ENCODE measurements at places on chromosomes 3 and 15. TPM values are rescaled to one million over a fixed set of nuclear protein-coding genes. Genes with fewer than 3 reads are reported as not detected.
A peak's percentile ranks its signal among the peaks of the same experiment; 100 is the strongest.

SOX2 gene
- 54.8 TPM for total RNA-seq

GPR160 gene
- 4.5 TPM for total RNA-seq

GRCh38 chr15:29696950-29697738, 125.1 kb downstream of the TJP1 start:
- no peak overlapping the region for H3K4me3 ChIP-seq
- peaks cover 3% of the 10 kb centered on the region for H3K36me3 ChIP-seq
- H3K27ac ChIP-seq, result no peak overlapping the region

STRIT1 gene
- total RNA-seq, result not detected

GRCh38 chr15:67859331-67859946, 19.6 kb upstream of the RNU6-1 start:
- no peak for DNase-seq
- H3K4me1 ChIP-seq, result peaks cover 4% of the 10 kb centered on the region
- no peaks in the 10 kb centered on the region for H3K36me3 ChIP-seq
- no peak overlapping the region for H3K4me3 ChIP-seq

DNA sequence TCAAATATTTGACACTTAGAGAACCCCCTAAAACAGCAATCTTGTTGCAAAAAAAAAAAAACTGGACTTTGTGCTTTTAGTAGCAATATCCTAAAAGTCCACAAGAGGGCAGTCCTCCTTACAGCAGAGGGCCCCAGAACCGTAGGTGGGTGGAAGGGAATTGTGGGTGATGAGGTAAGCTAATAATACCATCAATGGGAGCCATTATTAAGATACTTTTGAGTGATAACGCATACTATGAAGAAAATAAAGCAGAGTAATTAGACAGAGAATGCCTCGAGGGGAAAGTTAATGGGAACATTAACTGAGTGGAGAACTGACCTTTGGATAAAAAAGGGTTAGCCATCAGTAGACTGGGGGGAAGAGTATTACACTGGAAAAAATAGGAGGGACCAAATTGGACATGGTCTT, 229.9 kb downstream of the THRB start:
- no peaks in the 10 kb centered on the region for H3K36me3 ChIP-seq
- no peaks in the 10 kb centered on the region for H3K27me3 ChIP-seq
- H3K4me3 ChIP-seq, result no peak overlapping the region
- no peak overlapping the region for H3K27ac ChIP-seq

GRCh38 chr3:148737104-148737530, 39.4 kb downstream of the AGTR1 start:
- H3K4me3 ChIP-seq, result no peak overlapping the region
- DNase-seq, result no peak
- no peaks in the 10 kb centered on the region for H3K4me1 ChIP-seq
- no peak overlapping the region for H3K27ac ChIP-seq
- H3K36me3 ChIP-seq, result no peaks in the 10 kb centered on the region
- H3K27me3 ChIP-seq, result no peaks in the 10 kb centered on the region

GRCh38 chr3:129596194-129597086, 10.0 kb downstream of the PLXND1 start:
- H3K27ac ChIP-seq, result peak overlapping the region; percentile 94
- no peak overlapping the region for H3K4me3 ChIP-seq
- H3K27me3 ChIP-seq, result no peaks in the 10 kb centered on the region
- DNase-seq, result no peak

GRCh38 chr3:122691195-122691594, 10.6 kb downstream of the PARP14 start:
- H3K27ac ChIP-seq, result no peak overlapping the region
- H3K4me3 ChIP-seq, result no peak overlapping the region
- no peaks in the 10 kb centered on the region for H3K27me3 ChIP-seq

- H3K4me3 ChIP-seq, result no peak overlapping the region
- no peaks in the 10 kb centered on the region for H3K4me1 ChIP-seq
- no peaks in the 10 kb centered on the region for H3K27me3 ChIP-seq
- no peak for DNase-seq
- no peaks in the 10 kb centered on the region for H3K36me3 ChIP-seq
- H3K27ac ChIP-seq, result no peak overlapping the region
These were observed 203.1 kb upstream of the WNT5A start for GRCh38 chr3:55690177-55690576.

- H3K4me3 ChIP-seq, result no peak overlapping the region
- no peaks in the 10 kb centered on the region for H3K36me3 ChIP-seq
- H3K4me1 ChIP-seq, result no peaks in the 10 kb centered on the region
- no peak for DNase-seq
- H3K27ac ChIP-seq, result no peak overlapping the region
These were observed 64.3 kb upstream of the GOLGA8B start for GRCh38 chr15:34647569-34648293.

ZDHHC23 gene
- 3.5 TPM for total RNA-seq

GRCh38 chr3:13288732-13289718, 131.1 kb downstream of the NUP210 start:
- H3K27me3 ChIP-seq, result peaks cover 46% of the 10 kb centered on the region
- no peak overlapping the region for H3K27ac ChIP-seq
- no peaks in the 10 kb centered on the region for H3K4me1 ChIP-seq
- H3K4me3 ChIP-seq, result no peak overlapping the region
- no peaks in the 10 kb centered on the region for H3K36me3 ChIP-seq

FILIP1L gene
- total RNA-seq, result 18.5 TPM

GRCh38 chr15:74196175-74196574, 6.4 kb downstream of the STRA6 start:
- H3K27me3 ChIP-seq, result no peaks in the 10 kb centered on the region
- H3K4me1 ChIP-seq, result peaks cover 15% of the 10 kb centered on the region
- no peak for DNase-seq
- no peaks in the 10 kb centered on the region for H3K36me3 ChIP-seq

- H3K36me3 ChIP-seq, result no peaks in the 10 kb centered on the region
- H3K4me3 ChIP-seq, result no peak overlapping the region
- no peaks in the 10 kb centered on the region for H3K27me3 ChIP-seq
- H3K27ac ChIP-seq, result no peak overlapping the region
- no peak for DNase-seq
- no peaks in the 10 kb centered on the region for H3K4me1 ChIP-seq
These were observed 43.9 kb upstream of the TRPM1 start for GRCh38 chr15:31145271-31145911.

DNA sequence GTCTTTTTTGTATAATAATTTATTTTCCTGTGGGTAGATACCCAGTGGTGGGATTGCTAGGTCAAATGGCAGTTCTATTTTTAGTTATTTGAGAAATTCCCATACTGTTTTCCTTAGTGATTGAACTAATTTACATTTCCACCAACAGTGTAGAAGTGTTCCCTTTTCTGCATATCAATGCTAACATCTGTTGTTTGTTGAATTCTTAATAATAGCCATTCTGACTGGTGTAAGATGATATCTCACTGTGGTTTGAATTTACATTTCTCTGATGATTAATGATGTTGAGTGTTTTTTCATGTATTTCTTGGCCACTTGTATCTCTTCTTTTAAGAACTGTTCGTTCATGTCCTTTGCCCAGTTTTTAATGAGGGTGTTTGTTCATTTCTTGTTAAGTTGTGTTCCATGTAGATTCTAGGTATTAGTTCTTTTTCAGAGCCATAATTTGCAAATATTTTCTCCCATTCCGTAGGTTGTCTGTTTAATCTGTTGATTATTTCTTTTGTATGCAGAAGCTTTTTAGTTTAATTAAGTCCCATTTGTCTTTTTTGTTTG, 713.3 kb upstream of the EPHA6 start:
- no peaks in the 10 kb centered on the region for H3K4me1 ChIP-seq
- no peak overlapping the region for H3K27ac ChIP-seq
- no peaks in the 10 kb centered on the region for H3K27me3 ChIP-seq
- no peaks in the 10 kb centered on the region for H3K36me3 ChIP-seq
- no peak overlapping the region for H3K4me3 ChIP-seq
- no peak for DNase-seq

GRCh38 chr3:112531358-112531781, 30.4 kb downstream of the ATG3 start:
- no peaks in the 10 kb centered on the region for H3K36me3 ChIP-seq
- H3K27ac ChIP-seq, result no peak overlapping the region
- no peaks in the 10 kb centered on the region for H3K27me3 ChIP-seq
- DNase-seq, result no peak

GOLGA6L4 gene
- 4.1 TPM for total RNA-seq

GRCh38 chr15:58423831-58424608, 7.8 kb upstream of the LIPC start:
- no peaks in the 10 kb centered on the region for H3K27me3 ChIP-seq
- H3K36me3 ChIP-seq, result no peaks in the 10 kb centered on the region
- H3K4me3 ChIP-seq, result no peak overlapping the region
- no peak for DNase-seq
- H3K27ac ChIP-seq, result no peak overlapping the region

PRSS50 gene
- total RNA-seq, result not detected

SI gene
- not detected for total RNA-seq

- no peaks in the 10 kb centered on the region for H3K4me1 ChIP-seq
- no peak overlapping the region for H3K27ac ChIP-seq
- no peak overlapping the region for H3K4me3 ChIP-seq
- H3K36me3 ChIP-seq, result no peaks in the 10 kb centered on the region
These were observed 31.7 kb downstream of the CADPS start for GRCh38 chr3:62843508-62843907.

PARP15 gene
- 0.09 TPM for total RNA-seq

CCDC14 gene
- total RNA-seq, result 28.4 TPM

SLC38A3 gene
- not detected for total RNA-seq

- H3K4me1 ChIP-seq, result peaks cover 21% of the 10 kb centered on the region
- no peak overlapping the region for H3K27ac ChIP-seq
- no peak overlapping the region for H3K4me3 ChIP-seq
- H3K36me3 ChIP-seq, result no peaks in the 10 kb centered on the region
- no peak for DNase-seq
These were observed 141.9 kb downstream of the BBX start for GRCh38 chr3:107664614-107665013.

- H3K4me3 ChIP-seq, result no peak overlapping the region
- no peak for DNase-seq
- no peaks in the 10 kb centered on the region for H3K27me3 ChIP-seq
- H3K36me3 ChIP-seq, result no peaks in the 10 kb centered on the region
- H3K4me1 ChIP-seq, result peaks cover 6% of the 10 kb centered on the region
These were observed 121.4 kb upstream of the PHLDB2 start for GRCh38 chr3:111737706-111738086.

DNA sequence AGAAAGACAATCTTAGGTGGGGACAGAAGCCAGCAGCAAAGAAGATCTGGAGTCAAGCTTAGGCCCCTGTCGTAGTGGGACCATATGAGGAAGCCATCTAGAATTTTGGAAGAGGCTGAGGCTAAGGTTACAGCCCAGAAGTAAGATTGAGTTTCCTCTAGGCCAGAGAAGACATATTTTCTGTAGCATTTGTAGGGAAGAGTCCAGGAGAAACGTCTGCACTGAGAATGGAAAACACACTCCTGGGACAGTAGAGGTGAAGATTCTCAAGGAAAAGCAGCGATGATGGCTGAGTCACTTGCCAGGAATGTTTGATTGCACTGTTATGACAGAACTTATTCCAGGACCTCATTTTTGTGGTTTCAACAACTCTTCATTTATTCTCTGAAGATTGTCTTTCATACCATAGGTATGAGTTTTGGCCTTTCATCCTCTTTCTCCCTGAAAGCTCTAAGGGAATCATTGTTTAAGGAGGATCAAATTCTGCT, 107.2 kb downstream of the GTPBP8 start:
- no peak overlapping the region for H3K27ac ChIP-seq
- H3K4me3 ChIP-seq, result no peak overlapping the region
- H3K36me3 ChIP-seq, result no peaks in the 10 kb centered on the region
- no peaks in the 10 kb centered on the region for H3K4me1 ChIP-seq

GRCh38 chr3:53763353-53763752, 82.9 kb downstream of the CHDH start:
- H3K27ac ChIP-seq, result no peak overlapping the region
- H3K4me1 ChIP-seq, result no peaks in the 10 kb centered on the region
- no peak for DNase-seq
- no peaks in the 10 kb centered on the region for H3K36me3 ChIP-seq

GPR176 gene
- 1.1 TPM for total RNA-seq

HAUS2 gene
- total RNA-seq, result 16.0 TPM

DNA sequence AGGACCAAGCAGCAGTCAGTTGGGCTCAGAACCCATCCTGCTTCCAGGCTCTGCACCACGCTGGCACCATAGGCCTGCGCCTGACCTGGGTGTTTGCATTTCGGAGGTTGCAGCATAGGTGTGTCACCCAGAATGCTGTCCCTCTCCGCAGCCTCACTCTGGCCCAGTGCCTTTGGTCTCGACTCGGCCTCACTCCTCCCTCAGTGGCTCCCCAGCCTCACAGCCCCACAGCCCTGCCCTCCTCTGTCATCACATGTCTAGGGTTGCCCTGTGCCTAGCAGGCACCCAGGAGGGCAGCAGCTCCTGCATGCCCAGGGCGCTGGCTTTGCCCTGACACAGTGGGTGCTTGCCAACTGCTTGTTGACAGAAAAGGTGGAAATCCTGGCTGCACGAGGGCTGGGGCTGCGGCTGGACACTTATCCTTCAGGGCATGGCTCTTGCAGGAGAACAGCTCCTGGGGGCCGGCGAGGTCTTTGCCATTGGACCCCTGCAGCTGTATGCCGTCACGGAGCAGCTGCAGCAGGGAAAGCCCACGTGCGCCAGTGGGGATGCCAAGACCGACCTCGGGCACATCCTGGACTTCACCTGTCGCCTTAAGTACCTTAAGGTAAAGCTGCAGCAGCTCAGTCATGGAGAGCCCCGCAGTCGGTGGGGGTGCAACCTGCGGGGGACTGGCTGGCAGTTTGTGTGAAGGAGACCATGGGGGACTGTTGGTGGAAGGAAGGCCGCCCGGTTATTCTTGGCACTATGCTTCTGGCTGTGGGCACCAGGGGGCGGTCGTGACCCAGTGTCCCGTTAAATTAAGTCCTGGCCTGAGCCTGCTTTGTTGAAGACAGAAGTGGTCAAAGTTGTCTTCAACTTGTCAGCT, 16.2 kb downstream of the NISCH start:
- H3K27me3 ChIP-seq, result no peaks in the 10 kb centered on the region
- H3K27ac ChIP-seq, result peak overlapping the region; percentile 36
- H3K4me3 ChIP-seq, result no peak overlapping the region
- peaks cover 28% of the 10 kb centered on the region for H3K4me1 ChIP-seq
- H3K36me3 ChIP-seq, result peaks cover 42% of the 10 kb centered on the region

GRCh38 chr15:69852482-69852881, 245.2 kb downstream of the TLE3 start:
- no peaks in the 10 kb centered on the region for H3K36me3 ChIP-seq
- H3K27ac ChIP-seq, result no peak overlapping the region
- H3K4me3 ChIP-seq, result no peak overlapping the region
- no peak for DNase-seq

DNA sequence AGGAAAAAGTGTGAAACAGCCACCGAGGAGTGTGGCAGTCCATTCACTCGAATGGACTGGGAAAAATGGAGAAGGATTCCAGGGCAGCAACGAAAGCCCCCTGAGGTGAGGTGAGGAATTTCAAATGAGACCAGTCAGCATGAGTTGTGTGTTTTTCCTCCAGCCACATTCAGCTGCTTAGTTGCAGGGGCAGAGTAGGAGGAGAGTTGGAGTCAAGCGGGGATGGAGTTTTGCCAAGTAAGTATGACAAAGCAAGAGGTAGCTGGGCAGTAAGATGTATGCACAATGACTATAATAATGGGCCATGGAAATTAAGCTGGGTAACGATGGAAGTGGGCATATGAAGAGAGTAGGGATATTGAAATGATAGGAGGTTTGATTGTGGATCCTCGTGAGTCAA, 64.4 kb downstream of the CCDC54 start:
- DNase-seq, result no peak
- H3K36me3 ChIP-seq, result no peaks in the 10 kb centered on the region
- no peaks in the 10 kb centered on the region for H3K4me1 ChIP-seq
- no peaks in the 10 kb centered on the region for H3K27me3 ChIP-seq
- H3K4me3 ChIP-seq, result no peak overlapping the region

- H3K27me3 ChIP-seq, result no peaks in the 10 kb centered on the region
- no peak for DNase-seq
- no peaks in the 10 kb centered on the region for H3K4me1 ChIP-seq
- H3K4me3 ChIP-seq, result no peak overlapping the region
These were observed 35.2 kb downstream of the RAB6B start for GRCh38 chr3:133860519-133860918.

TIMP4 gene
- total RNA-seq, result 1.2 TPM

TCAIM gene
- total RNA-seq, result 25.0 TPM

SLC24A5 gene
- not detected for total RNA-seq
